ENCODE measurements at places on chromosomes 3 and 15.
A peak's percentile ranks its signal among the peaks of the same experiment; 100 is the strongest.

- no peak for ATAC-seq
These were observed 1.7 kb upstream of the HHATL start for GRCh38 chr3:42704136-42704841.

DNA sequence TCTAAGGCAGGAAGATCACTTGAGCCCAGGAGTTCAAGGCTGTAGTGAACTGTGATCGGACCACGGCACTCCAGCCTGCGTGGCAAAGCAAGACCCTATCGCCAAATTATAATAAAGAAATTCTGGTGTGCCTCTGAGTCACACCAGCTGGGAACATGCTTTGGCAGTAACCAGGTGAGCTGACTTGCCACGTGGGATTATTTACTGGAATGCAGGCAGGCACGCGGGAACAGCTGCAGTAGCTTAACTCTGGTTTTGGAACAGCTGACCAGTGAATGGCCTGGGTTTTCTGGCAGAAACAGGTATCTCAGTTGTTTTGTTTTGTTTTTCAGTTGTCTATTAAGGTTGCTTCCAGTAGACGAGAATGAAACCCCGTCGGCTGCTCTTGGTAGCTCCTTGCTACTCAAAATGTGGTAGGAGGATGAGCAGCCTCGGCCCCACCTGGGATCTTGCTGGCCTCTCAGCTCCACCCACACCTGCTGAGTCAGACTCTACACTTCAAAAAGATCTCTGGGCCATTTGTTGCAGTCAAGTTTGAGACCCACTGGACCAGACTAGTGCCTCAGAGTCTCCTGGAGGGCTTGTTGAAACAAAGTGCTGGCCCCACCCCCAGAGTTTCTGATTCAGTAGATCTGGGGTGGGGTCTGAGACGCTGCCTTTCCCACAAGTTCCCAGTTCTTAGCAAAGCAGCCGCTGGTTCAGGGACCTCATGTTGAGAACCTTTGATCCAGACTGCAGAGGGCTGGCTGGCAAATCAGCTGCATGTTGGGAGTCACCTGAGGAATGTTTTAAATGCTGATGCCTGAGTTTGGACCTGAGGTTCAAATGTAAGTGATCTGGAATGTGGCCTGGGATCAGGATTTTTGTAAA, 26.6 kb downstream of the IDH2 start:
- ATAC-seq = no peak

DNA sequence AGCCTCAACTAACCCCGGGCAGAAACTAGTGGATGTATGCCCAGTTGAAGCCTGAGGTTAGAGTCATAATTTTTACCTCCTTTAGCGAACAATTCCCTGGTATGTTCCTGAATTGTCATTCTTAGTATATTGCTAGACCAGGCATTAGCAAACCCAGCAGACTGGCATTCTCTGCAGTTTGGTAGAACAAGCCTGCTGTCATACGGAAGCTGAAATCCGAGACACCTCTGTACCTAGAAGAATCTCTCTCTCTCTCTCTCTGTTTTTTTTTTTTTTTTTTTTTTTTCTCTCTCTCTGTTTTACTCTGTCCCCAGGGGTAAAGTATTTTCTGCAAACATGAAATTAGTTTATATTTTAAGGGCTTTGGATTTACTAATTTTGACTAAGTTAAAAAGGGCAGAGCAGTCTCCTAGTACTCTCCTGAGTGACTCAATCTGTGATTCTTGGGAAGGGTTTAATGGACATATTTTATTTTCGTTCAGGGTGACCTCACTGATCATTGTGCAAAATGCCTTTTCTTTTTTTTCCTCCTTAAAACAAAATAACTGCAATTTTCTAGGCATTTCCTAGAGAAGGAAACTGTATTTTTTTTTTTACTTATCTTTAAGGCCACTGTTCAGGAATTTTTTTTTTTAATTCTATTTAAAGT, 133.6 kb upstream of the ICE2 start:
- no peak for ATAC-seq

DNA sequence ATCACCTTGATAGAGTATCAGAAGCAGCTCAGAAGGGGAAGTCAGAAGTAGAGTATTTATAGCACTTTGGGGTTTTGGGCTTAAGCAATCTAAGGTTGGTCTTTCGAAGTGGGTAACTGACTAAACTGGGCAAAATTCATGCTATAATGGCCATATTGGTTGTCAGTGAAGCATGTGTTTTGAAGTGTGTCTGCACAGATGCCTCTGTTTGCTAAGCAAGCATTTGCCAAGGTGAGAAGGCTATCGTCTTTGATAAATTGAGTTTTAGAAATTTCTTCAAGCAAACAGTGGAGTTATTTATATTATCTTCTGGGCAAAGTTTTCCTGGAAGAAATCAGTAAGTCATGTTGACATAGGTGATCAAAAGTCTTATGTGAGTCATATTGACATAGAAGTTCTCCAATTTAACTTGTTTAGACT, 412.8 kb upstream of the TGFBR2 start:
- ATAC-seq = no peak

DNA sequence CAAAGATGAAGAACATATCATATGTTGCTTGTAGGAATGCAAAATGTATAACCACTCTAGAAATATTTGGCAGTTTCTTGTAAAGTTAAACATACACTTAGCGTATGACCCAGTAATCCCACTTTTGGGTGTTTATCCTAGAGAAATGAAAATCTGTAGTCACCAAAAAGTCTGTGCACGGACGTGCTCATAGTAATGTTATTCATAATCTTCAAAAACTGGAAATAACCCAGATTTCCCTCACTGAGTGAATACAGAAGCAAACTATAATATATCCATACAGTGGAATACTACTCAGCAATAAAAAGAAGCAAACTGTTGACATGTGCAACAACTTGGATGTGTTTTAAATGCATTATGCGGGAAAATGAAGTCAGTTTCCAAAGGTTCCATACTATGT, 155.9 kb downstream of the AKAP13 start:
- no peak for ATAC-seq

- no peak for ATAC-seq
These were observed 59.0 kb downstream of the CLEC3B start for GRCh38 chr3:45084820-45085816.

DNA sequence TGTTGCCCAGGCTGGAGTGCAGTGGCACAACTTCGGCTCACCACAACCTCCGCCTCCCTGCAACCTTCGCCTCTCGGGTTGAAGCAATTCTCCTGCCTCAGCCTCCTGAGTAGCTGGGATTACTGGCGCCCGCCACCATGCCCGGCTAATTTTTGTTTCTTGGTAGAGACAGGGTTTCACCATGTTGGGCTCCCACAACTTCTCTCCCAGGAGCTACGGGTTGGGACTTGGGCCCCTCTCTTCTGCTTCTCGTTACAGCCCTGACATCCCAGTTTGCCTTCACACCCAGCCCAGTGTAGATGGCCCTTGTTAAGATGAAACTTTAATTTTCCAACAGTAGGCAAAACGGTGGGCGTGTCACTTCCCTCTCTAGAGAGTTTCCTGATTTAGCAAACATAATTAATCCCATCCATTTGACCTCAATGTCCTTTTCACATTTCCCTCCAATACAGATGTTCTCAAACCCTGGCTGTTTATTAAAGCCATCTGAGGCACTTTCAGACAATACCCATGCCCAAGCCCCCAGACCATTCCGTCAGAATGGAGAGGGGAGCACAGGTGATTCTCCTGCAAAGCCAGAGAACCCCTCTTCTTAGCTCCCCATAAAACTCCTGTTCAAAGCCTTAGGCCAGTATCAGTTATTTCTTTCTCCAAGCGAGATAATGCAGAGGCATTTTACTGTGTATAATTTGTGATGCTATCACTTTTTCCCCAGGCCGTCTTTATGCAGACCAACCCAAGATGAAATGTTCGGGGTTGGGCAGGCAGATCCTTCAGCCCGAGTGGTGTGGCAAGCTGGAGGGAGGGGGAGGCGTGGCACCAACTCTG, 245.7 kb downstream of the XXYLT1 start:
- no peak for ATAC-seq

DNA sequence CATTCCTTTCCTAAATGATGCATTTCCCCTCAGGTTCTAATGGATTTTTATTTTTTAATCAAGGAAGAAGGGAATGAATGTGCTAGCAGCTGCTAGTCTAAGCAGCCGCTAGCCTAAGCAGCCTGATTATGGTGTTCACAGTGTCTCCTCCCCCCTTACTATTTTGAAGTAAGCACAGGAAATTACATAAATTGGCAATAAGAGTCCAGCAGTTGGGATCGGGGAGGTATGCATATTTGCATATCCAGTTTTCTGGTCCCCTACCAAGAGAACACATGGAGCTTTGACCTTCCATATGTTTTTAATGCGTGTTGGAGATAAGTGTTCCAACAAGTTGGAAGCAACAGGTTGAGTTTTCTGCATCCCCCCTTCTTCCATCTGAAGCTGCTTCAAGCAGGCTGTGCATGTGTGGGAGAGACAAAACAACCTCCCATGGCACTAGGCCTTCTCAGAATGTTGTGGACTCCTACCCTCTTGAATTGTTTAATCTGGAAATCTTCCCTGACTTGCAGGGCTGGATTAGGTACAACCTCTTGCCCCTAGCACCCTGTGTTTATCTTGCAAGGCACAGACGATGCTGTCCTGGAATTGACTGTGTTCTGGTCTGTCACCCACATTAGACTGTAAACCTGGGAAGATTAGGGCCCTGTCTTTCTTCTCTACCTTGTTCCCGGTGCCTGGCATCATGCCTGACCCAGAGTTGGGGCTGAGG, 124.8 kb upstream of the LRIG1 start:
- ATAC-seq = peak; percentile 93

- ATAC-seq = no peak
These were observed 6.5 kb downstream of the PSMD2 start for GRCh38 chr3:184305577-184305976.

- peak; percentile 39 for ATAC-seq
These were observed 94.1 kb upstream of the SKOR1 start for GRCh38 chr15:67731112-67731721.

DNA sequence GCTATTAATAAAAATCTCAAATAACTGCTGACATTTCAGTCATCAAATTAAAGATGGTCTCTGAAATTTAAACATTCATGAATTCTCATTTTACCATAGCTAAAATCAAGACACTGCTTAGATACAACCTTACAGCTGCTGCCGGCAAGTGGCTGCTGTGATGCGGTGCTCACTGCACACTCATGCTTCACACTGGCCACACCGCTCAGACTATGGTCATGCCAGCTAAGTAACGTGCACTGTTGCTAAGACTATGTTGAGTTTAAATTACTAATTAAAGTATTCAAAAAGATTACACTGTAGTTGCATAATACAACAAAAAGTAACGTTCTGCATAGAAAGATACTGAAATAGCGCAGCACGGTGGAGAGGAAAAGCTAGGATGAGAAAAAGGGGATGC, 12.1 kb downstream of the ATP13A3 start:
- ATAC-seq = no peak

GRCh38 chr3:15942462-15942861, 144.7 kb upstream of the ANKRD28 start:
- peak; percentile 58 for ATAC-seq

GRCh38 chr3:184354121-184354728, 7.2 kb downstream of the CLCN2 start:
- ATAC-seq = peak; percentile 61

DNA sequence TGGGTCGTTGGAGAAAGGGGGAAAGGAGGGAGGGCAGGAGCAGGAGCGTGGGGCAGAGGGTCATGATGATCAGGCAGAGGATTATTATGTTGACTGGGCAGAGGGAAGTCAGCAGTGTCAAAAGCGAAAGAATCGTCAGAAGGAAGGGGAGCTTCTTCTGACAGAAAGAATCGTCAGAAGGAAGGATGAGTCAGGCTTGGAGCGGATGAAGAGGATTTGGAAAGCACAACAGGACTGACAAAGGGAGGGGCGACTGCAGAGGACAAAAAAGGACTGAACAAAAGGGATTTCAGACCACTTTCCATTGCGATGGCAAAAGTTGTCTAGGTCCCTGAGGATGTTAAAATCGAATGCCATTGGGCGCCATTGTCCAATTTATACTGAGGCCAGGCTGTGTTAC, 1053.5 kb downstream of the SI start:
- no peak for ATAC-seq

DNA sequence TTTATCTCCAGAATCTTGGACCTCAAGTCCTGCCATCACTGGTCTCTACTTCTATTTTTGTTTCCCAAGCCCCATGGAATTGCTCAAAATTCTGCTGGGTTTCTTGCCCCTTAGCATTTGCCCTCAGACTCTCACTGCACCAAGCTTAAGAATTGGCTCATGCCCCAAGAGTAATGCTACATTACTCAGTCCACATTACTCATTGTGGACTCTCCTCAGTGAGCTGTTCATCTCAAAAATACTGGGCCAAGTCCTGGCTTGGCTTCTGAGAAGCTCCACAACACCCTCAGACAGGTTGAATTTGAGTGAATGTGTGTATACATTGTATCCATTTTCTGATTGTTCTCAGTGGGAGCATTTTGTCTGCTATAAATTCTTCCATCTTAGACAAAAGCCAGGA, 364.4 kb upstream of the ARHGEF26 start:
- no peak for ATAC-seq

DNA sequence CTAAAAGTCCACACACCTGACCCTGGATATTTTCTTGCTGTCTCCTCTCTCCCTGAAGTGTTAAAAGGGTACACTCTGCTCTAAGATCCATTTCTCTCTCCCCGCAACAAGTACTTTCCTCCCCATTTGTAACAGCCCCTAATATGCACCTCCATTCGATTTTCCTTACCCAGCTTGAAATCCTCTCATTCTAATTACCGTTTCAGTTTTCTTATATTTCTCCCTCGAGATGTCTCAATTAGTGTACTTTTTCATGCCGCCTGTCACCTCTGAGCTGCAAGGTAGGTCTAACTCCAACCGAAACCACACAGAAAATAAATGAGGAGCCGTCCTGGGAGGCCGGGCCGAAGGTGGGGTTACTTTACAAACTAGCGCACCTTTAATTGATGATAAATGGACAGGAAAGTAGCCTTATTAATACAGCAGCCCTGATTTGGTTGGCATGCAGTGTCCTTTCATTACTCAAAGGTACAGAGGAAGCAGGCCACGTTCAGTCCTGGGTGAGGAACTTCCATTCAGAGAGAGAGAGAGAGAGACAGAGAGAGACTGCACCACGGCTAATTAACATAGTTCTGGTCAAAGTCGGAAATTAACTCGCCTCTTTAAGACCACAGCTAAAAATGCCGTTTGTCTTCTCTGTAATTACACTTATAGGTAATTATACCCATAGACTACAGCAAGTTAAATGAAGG, 319.9 kb downstream of the ARRDC4 start:
- ATAC-seq = no peak

GRCh38 chr3:83807511-83807910, 1151.3 kb upstream of the CADM2 start:
- no peak for ATAC-seq

DNA sequence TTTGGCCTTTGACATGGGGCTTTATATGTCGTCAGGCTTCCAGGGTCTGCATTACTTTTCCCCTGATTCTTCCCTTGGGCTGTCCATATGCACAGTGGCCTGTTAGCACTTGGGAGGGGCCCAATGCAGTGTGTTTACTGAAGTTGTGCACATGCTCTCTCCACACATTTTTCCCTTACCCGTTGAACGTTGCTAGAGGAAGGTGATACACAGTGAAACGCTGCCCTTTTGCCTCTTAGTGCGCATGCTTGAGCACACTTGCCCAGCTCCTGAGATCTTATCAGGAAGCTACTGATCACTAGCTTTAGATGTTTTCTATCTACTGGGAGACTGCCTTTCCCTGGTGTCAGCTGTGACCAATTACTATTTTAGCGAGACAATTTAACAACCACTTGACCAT, 1198.0 kb downstream of the ROBO1 start:
- ATAC-seq = no peak
